Cardiac fibroblast (primary cell): ENCODE measurements at places on chromosomes 2 and 18.

DNA sequence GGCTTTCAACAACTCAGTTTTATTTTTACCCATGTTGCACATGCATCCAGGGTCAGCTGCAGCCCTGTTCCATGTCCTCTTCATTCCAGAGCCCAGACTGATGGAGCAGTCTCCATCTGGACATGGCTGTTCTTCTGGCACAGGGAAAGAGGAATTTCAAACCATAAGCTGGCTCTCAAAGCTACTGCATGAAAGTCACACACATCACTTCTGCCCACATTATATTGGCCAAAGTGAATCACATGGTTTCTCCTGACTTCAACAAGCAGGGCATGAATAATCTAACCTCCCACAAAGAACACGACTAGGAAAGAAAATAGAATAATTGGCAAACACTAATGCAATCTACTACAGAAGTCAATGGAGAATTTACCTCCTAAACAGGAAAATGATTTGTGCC is 94.2 kb downstream of the FTCDNL1 start:
- no peak for DNase-seq

DNA sequence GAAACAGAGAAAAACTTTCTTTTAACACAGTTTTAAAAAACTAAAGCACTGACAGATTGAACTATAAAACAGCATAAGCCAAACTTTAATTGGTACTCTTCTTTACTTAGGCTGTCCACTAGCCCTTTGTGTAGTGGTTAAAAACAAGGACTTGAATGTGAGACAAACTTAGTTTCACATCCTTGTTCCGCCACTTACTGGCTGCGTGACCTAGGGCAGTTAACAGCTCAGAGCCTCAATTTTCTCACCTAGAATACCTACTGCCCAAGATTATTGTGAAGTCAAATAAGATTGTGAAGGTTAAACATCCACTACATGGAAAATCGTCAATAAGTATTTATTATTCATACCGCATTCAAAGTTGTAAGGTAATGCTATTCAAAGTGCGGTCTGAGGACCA is 2.0 kb downstream of the WDR35 start:
- DNase-seq, result no peak

GRCh38 chr2:100383306-100383705 is 34.2 kb downstream of the CHST10 start:
- no peak for DNase-seq

DNA sequence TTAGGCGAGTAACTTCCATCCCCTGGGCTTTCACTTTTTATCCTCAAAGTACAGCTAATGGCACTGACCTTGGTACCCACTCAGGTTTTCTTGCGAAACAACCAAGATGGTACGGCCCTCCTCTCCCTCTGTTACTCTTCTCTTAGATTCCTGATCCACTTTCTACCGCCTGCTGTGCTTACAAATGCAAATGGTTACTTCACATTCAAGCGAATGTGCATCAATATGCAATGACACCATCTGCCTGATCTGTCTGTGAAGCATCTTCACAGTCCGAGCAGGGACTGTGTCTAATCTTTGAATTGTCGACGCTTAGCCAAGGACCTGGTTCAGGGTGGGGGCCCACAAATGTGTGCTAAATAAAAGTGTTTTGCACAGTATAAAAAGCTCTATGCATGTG is 112.2 kb downstream of the TRIB2 start:
- no peak for DNase-seq

DNA sequence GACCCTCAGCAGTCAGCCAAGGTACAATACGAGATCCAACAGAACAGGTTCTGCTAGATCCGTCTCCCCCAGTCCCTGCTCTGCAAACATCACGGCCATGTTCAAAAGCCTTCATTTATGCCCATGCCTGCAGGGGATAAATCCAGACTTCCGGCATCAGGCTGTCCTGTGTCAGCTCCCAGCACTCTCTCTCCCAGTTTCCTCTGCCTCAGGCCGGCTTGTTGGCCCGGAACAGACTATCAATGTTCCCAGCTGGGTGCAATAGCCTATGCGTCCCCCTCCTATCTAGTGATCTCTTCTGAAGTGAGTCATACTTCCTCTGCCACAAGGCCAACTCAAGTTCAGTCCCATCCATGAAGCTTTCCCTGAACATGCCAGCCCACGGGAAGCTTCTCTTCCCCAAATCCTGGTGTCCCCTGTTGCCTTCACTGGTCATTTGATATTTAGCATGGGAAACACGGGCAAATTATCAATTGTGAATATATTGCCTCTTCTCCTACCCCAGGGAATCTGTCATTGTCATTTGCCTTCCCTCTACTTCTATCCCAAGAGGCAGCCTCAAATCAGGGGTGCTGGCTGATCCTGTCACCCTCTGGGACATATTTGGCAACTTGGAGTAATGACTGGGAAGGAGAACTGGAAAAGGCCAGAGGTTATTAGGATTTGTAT is 51.1 kb downstream of the CAPN13 start:
- peak; percentile 7 for DNase-seq

GRCh38 chr2:17962876-17963275 is 84.4 kb downstream of the KCNS3 start:
- no peak for DNase-seq

DNA sequence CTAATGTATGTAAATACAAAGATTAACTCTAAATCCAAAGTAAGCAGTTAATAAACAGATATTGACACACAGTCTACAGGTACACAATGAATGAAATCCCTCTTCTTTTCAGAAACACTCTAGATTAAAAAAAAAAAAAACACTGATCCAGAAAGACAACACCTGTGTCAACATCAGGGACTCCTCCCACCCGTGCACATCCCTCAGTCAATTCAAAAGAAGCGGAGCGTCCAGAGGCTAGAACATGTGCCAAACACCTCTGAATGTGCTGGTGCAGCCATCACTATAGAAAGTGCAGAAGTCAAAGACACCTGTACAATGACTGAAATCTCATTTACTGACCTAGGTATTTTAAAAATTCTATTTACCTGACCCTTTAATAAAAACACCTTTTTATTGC is 622.6 kb upstream of the ID2 start:
- DNase-seq, result no peak

GRCh38 chr18:3246635-3247239 is 864 bp upstream of the MYL12A start:
- DNase-seq, result peak; percentile 48

DNA sequence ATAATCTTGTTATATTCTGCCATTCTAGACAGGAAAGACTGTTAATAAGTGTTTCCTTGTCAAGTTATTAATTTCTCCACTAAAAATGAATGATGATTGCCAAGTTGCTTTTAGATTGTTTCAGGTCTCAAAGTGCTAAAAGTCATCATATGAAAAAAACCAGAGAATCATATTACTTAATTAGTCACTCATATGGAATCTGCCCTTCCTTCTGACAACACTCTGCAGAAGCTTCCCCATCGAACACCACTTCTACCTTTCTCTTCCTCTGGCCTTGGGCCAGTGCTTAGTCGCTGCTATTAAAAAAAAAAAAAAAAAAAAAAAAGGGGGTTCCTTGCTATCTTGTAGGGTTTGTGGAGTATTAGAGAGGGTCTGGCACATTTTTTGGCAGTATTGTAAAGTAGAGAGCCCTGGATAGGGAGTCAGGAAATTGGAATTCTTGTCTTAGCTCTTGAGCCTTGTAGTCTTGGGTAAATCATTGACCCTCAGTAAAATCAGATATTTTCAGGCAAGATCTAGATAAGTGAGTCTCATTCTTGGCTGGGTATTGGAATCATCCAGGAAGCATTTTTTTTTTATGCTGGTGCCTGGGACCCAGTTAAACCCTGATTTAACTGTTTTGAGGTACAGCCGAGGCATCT is 141.7 kb upstream of the CCDC68 start:
- peak; percentile 37 for DNase-seq

DNA sequence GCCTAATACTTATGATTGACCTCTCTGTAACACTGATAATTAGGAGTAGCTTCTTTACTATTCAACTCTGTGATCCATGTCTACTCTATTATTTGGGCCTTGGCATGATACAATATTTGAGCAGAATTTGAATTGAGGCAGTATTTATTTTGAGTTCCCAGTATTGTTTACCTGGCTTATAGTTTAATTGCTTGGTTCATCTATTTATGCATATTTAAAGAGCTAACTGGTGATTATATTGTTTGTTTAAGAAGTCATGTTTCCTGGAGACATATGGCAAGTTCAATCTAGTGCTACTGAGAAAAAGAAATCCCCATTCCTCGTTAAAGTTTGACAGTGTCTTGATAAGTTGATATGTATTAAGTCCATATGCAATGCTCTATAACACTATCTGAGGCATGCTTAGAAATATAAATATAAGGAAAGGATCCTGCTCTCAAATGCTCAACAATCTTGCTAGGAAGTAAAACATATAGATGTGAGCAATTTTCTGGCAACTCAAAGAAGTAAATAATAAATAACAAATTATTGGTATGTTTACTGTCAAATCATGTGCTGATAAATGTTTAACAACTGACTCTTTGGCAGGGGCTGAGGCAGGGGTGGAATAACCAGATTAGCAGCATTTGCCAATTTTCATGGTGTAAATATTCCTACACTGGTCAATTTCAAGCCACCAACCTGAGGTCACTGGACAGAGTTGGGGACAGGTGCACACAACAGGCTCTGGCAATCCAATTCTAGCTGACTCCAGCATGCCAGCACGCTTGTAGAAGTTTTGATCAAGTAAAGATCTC is 430.2 kb upstream of the PIK3C3 start:
- no peak for DNase-seq

DNA sequence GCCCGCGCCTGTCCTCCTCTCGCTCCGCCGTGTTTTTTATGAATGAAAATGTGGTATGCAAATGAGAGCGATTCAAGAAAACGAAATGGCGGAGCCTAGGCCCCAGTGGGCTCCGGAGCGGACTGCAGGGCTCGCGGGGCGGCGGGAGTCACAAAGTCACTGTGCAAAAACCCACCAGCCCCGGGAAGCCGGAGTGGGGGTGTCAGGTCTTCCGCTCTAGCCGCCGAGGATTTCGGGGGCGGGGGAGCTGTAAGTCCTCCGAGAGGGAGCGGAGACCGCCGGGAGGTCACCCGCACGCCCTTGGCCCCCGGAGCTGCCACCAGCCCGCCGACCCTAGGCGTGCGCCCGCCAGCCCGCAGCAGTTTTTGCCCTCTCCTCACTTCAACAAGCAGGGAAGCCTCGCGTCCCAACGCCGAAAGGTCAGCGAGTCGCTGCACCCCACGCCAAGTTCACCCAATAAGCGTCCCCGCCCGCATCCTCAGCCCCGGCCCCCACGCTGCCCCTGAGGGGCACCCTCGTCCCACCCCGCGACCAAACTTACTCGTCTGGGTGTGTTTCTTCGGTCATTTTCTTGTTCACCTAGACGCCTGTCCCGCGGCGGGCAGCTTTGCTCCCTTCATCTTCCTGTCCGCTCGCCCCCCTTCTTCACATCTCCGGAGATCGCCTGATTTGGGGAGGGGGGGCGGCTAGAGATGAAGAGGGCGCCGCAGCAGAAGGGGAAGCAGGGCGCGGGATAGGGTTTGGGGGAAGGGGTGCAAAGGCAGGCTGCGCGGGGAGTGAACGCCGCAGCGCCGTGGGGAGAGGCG is 775 bp downstream of the SPRED2 start:
- peak; percentile 33 for DNase-seq

- no peak for DNase-seq
These were observed 35.9 kb downstream of the AFF3 start for GRCh38 chr2:100106460-100106859.

DNA sequence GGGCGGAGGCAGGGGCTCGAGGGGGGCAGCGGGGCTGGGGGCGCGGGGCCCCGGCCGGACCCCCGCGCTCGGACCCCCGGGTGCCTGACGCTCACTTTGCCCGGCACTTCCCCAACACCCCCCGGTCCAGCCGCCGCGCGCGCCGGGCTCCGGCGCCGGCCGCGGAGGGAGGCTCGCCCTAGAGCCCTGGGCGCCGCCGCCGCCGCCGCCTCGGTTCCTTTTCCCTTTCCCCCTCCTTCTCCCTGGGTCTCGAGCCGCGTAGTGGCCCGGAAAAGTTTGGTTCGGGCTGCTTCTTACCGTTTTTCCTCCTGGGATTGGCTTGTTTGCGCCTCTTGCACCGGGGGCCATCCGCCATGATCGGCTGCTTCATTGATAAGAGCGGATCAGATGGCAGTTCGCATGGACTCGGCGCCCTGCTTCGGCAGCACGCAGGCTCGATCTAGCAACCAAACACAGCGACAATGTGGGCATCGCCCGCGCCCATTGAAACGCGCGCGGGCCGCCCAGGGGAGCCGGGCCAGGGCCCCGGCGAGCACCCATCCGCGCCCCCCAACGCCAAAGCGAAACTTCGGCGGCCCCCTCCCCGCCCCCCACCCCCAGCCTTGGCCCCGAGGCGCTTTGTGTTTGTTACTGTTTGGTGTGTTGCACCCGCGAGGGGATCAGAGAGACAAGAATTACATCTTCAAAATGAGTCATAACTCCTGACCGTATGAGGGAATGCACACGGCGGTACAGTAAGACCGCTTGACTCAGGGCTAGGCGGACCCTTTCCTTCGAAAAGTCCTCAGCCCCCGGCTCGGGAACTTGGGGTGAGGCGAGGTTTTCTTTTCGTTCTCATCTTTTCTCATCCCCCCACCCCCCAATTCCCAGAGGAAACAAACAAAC is 2.7 kb downstream of the ZEB2 start:
- DNase-seq, result peak; percentile 94

DNA sequence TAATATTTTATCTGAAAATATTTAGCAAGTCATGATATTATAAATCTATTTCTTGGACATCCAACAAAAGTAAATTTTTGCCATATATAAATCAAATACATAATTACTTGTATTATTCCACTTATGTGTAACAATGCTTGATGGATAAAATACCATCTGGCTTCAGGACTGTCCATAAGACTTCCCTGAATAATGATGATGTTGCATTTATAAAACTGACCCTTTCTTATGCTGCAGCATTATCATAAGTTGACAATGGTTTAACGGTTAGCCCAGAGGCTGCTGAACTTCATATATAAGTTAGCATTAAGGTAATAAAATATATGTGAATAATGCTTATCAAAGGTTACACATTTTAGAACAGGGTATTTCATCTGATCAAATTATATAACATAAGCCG is 95.4 kb downstream of the CDH2 start:
- no peak for DNase-seq

GRCh38 chr18:67300498-67300897 is 216.0 kb downstream of the DSEL start:
- no peak for DNase-seq

- no peak for DNase-seq
These were observed 179.7 kb upstream of the ETAA1 start for GRCh38 chr2:67217398-67217797.

GRCh38 chr2:73907840-73908452 is 15.1 kb downstream of the ACTG2 start:
- DNase-seq, result peak; percentile 34

GRCh38 chr2:19810637-19811036 is 91.1 kb downstream of the TTC32 start:
- DNase-seq, result peak; percentile 26
